ENCODE measurements at places on chromosomes 2 and 18. TPM values are rescaled to one million over a fixed set of nuclear protein-coding genes. Genes with fewer than 3 reads are reported as not detected.

DNA sequence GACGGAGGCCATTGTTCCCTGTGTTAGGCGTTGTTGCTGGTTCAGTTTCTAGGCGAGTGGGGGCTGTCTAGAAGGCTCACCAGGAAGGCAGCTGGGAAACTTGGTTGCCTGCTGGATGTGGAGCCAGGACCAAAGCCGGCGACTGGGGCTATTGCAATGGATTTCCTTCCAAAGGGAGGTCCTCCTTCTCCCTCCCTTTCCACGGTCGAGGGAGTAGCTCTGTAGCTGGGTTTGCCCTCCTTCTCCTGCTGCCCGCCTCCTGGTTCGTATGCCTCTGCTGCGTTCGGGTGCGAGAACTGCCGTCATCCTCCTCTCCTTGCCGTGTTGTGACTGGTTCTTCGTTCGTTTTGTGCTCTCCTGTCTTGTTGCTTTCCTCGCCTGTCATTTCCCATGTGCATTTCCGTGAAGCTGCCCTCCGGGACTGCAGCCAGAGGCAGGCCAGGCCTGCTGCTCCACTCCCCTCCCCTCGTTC, 203.4 kb downstream of the NEDD4L start:
- H3K36me3 ChIP-seq: peaks cover 9% of the 10 kb centered on the region
- DNase-seq: peak; percentile 39
- peak overlapping the region; percentile 29 for H3K4me3 ChIP-seq
- H3K27me3 ChIP-seq: no peaks in the 10 kb centered on the region
- H3K4me1 ChIP-seq: peaks cover 11% of the 10 kb centered on the region

DNA sequence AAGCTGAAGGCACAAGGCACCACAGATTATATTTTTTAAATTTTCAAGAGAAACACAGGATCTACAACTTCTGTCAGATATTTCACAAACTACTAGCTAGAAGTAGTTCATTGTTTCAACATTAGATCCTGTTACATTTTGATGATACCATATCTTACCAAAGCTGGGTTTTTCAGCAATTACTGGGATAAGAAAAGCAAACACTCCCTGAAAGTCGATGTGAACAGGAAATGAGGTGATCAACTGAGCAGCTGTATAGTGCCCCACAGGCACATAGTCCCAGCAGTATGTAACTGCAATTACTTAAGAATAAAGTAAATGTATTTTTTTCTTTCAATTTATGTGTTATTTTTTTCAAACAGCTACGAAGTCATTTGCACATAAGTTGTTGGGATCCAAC, 103.5 kb downstream of the DNER start:
- H3K4me3 ChIP-seq: no peak overlapping the region
- H3K4me1 ChIP-seq: peaks cover 11% of the 10 kb centered on the region
- DNase-seq: peak; percentile 80
- H3K27me3 ChIP-seq: no peaks in the 10 kb centered on the region

DNA sequence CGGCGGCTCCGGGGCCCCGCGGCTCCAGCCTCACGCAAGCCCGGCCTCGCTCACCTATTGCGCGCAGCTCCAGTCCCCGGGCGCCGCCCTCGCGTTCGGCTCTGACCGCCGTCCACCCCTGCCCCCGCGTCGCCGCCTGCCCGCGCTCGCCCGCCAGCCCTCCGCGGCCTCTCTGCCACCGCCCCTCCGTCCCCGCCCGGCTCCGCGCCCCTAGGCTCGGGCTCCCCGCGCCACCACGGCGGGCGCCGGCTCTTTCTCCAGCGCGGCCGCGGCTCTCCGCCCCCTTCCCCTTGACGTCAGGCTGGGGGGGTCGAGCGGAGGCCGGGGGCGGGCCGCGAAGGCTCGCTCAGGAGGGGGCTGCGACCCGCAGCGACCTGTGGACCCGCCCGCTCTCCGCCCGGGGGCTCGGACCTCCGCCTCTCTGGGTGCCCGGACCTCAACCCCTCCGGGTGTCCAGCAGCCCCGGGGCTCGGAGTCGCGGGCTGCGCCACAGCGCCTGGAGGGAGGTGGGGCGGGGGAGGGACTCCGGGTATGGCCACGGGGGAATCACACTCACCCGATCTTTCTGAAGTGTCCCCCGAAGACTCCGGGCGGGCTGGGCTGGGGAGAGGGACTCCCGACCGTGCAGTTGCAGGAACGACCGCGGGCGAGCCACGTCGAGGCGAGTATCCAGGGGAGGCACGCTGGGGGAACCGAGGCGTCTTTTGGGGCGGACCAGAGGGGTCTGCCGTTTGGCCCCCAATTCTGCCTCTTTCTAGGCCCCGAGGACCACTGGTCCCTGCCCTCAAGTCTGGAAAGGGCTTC, at the start of gene SEMA4C:
TSS of gene SEMA4C (minus strand) at position 259 of the 804 bp plus-strand sequence. CDS start 2,194 bp downstream, outside the sequence.
- no peak for DNase-seq
- H3K27ac ChIP-seq: peak within 1 kb of the TSS; percentile 72
- peaks cover 9% of the 10 kb centered on the region for H3K36me3 ChIP-seq
- peaks cover 30% of the 10 kb centered on the region for H3K4me1 ChIP-seq
- H3K27me3 ChIP-seq: no peaks in the 10 kb centered on the region

GRCh38 chr2:175838979-175839378, 163.1 kb downstream of the LNPK start:
- H3K27ac ChIP-seq: no peak overlapping the region
- no peaks in the 10 kb centered on the region for H3K36me3 ChIP-seq
- no peak overlapping the region for H3K4me3 ChIP-seq
- no peak for DNase-seq
- H3K4me1 ChIP-seq: peaks cover 31% of the 10 kb centered on the region

DNA sequence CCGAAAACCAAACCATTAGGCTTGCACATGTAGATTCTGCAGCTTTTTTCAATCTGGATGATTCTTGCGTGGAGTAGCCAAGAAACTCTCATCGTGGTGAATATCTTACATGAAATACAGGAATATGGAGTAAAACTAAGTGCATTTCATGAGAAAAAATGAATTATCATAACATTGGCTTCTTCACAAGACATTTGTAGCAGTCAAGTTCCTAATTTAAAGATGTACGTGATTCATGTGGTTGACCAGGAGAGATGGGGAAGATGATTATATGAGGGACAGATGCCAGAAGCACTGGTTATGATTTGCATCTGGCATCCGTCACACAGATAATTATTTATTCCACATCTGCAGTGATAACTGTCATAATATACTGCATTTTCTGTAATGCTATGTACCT, 90.4 kb downstream of the ANTXR1 start:
- peaks cover 8% of the 10 kb centered on the region for H3K4me1 ChIP-seq
- H3K27me3 ChIP-seq: no peaks in the 10 kb centered on the region
- H3K27ac ChIP-seq: no peak overlapping the region

DNA sequence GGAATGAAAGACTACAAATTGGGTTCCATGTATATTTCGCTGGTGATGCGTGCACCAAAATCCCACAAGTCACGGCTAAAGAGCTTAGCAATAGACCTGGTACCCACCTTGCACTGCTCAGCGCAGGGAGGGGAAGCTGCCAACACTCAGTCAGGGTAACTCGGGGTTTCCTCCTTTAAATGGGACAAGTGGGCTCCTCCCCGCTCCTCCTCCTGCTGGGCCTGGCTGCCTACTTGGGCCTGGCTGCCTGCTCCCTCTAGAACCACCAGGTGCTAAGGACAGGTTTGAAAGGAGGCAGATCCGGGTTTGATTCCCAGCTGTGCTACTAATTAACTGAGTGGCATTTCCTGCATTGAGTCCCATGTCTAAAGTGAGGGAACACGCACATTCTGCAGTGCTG, 23.4 kb downstream of the MYO7B start:
- H3K4me1 ChIP-seq: peaks cover 3% of the 10 kb centered on the region
- H3K36me3 ChIP-seq: no peaks in the 10 kb centered on the region
- H3K27me3 ChIP-seq: peaks cover 9% of the 10 kb centered on the region
- H3K27ac ChIP-seq: no peak overlapping the region
- no peak for DNase-seq
- H3K4me3 ChIP-seq: no peak overlapping the region

GRCh38 chr2:43000242-43001054, 208.1 kb upstream of the HAAO start:
- no peak overlapping the region for H3K4me3 ChIP-seq
- no peak for DNase-seq
- H3K36me3 ChIP-seq: no peaks in the 10 kb centered on the region
- H3K4me1 ChIP-seq: peaks cover under 1% of the 10 kb centered on the region
- H3K27me3 ChIP-seq: no peaks in the 10 kb centered on the region
- H3K27ac ChIP-seq: no peak overlapping the region

DNA sequence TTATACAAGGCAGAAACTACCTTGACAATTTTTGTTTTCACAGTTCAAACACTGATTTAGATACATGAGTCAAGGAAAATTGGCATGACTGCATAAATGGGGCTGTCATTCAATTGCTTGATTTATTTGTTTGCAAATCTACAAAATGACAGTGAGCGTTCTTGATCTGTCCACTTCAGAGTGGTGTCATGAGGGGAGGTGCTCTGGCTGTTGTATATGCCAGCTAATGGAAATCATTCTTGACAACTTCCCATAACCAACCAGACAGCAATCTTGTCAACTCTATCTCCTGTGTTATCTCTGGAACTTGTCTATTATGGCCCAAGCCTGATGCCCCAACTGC, 120.6 kb upstream of the UGP2 start:
- no peaks in the 10 kb centered on the region for H3K27me3 ChIP-seq
- H3K27ac ChIP-seq: no peak overlapping the region
- no peaks in the 10 kb centered on the region for H3K4me1 ChIP-seq
- no peaks in the 10 kb centered on the region for H3K36me3 ChIP-seq

- no peak overlapping the region for H3K4me3 ChIP-seq
- no peak overlapping the region for H3K27ac ChIP-seq
- H3K27me3 ChIP-seq: no peaks in the 10 kb centered on the region
- no peaks in the 10 kb centered on the region for H3K36me3 ChIP-seq
- H3K4me1 ChIP-seq: no peaks in the 10 kb centered on the region
These were observed 108.7 kb downstream of the ANKRD44 start for GRCh38 chr2:197201874-197202273.

GRCh38 chr18:641224-641623, 16.2 kb upstream of the TYMS start:
- no peak overlapping the region for H3K4me3 ChIP-seq
- DNase-seq: no peak
- no peak overlapping the region for H3K27ac ChIP-seq
- H3K4me1 ChIP-seq: no peaks in the 10 kb centered on the region

- no peaks in the 10 kb centered on the region for H3K4me1 ChIP-seq
- H3K27ac ChIP-seq: no peak overlapping the region
- H3K36me3 ChIP-seq: no peaks in the 10 kb centered on the region
- no peak for DNase-seq
- no peak overlapping the region for H3K4me3 ChIP-seq
These were observed 422.5 kb downstream of the DPP10 start for GRCh38 chr2:114864901-114865300.

DNA sequence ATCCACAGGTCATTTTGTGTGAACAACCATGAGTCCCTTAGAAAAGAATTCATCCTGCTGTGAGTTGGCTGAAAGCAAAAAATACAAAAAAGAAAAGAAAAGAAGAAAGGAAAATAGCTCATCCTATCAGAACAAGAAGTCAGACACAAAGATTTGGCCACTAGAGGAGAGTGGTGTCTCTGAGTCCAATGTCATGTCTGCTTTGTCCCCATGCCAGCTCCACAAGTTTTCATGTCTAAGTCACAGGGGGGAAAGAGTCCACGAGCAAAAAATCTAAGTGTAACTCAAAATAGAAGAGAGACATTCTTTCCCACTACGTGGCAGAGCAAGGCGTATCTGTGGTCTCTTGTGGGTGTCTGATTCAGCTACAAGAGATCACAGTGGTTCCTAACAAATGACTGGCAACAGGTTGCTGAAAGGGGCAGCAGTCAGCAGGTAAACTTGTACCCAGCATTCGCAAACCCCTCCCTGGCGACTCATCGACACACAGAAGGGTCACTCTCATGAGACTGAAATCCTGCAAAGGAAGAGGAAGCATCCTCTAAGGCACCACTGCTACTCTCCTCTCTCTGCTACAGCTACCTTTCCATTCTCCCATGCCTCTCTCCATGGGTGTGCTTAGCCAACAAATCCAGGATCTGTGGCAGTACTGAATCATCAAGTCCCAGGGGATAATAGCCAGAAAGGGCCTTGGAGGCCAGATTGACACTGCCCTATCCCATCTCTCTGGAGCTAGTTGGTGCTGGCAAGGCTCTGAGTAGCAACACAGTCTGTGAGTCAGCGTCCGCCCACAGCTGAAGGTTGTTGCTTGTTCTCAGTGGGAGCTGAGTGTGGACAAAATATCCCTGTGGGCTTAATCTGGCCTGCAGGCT, 123.0 kb upstream of the SLC39A10 start:
- peaks cover 33% of the 10 kb centered on the region for H3K4me1 ChIP-seq
- H3K36me3 ChIP-seq: no peaks in the 10 kb centered on the region
- H3K27ac ChIP-seq: peak overlapping the region; percentile 96
- no peaks in the 10 kb centered on the region for H3K27me3 ChIP-seq
- peak overlapping the region; percentile 30 for H3K4me3 ChIP-seq

DNA sequence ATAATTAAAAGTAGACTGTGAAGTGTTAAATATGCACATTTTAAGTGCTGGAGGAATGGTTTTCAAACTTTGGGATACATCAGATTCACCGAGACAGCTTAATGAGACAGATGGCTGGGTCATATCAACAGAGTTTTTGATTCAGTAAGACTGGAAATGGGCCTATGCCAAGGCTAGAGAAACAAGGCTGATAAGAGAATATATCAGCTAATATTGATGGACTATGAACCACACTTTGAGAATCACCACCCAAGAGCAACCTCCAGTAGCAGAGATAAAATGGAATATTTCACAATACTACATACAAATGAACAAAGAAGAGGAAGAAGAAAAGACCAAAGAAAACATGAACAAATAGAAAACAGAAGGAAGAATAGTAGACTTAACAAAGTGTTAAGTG, 450.2 kb upstream of the KLHL29 start:
- no peaks in the 10 kb centered on the region for H3K36me3 ChIP-seq
- H3K4me3 ChIP-seq: no peak overlapping the region
- no peaks in the 10 kb centered on the region for H3K4me1 ChIP-seq
- no peak overlapping the region for H3K27ac ChIP-seq
- H3K27me3 ChIP-seq: no peaks in the 10 kb centered on the region
- DNase-seq: no peak

GRCh38 chr2:56473524-56473923, 289.7 kb downstream of the CCDC85A start:
- H3K4me1 ChIP-seq: no peaks in the 10 kb centered on the region
- no peaks in the 10 kb centered on the region for H3K36me3 ChIP-seq
- H3K27ac ChIP-seq: no peak overlapping the region
- no peaks in the 10 kb centered on the region for H3K27me3 ChIP-seq
- no peak overlapping the region for H3K4me3 ChIP-seq
- no peak for DNase-seq

DNA sequence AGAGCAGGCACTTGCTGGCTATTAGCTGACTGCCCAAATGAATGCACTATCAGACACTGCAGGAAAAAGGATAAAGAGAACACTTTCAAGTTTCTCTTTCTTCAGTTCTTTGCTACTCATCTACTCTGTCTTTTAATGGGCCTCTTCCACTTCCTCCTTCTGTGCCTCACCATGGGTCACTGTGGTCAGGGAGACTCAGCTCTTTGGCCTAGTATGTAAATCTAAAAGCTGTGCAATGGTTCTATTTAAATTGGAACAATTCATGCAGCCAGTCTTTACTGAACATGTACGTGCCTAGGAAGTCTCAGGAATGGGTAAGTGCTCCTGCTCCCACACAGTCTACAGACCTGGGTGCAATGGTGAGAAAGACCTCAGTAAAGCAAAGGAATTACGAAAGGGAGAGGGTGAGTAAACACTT, 79.1 kb upstream of the DNMT3A start:
- no peaks in the 10 kb centered on the region for H3K27me3 ChIP-seq
- DNase-seq: no peak
- no peak overlapping the region for H3K27ac ChIP-seq

The RAMP1 gene
- 9.1 TPM for total RNA-seq

The DOK6 gene
- 3.1 TPM for total RNA-seq

The CYBRD1 gene
- total RNA-seq: 26.7 TPM

The ABCA12 gene
- 4.4 TPM for total RNA-seq

The CNOT9 gene
- 35.6 TPM for total RNA-seq

The SPP2 gene
- total RNA-seq: not detected

The ABHD1 gene
- not detected for total RNA-seq

The GPR75 gene
- total RNA-seq: 5.0 TPM

The GALNT5 gene
- total RNA-seq: 2.2 TPM

The INHBB gene
- 7.1 TPM for total RNA-seq

The ASB18 gene
- not detected for total RNA-seq

The PIEZO2 gene
- total RNA-seq: 5.3 TPM

The CLEC4F gene
- total RNA-seq: not detected

The CFAP65 gene
- total RNA-seq: 0.27 TPM

Data from astrocyte (in vitro differentiated cells and primary cell).